ENCODE measurements at places on chromosomes 4 and X.

DNA sequence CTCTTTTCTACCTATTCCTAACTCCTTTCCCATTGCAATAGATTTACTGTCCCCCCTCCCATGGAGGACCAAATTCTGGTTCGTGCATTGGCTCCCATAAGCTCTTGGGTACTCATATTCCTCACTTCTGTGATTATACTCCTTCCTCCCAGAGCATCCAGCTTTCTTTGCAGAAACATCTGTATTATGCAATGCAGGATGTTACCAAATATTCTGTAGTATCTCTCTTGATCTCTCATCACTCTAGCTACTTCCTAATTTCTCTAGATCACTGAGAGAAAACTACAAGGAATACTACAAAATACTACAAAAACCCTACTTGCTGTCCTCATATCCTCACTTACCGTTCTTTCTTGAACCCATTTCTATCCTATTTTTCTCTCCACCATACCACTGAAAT, 395.9 kb upstream of the HS3ST1 start:
- DNase-seq, result no peak

- DNase-seq, result no peak
Observed at GRCh38 chr4:38534344-38535045, 129.5 kb upstream of the KLF3 start.

GRCh38 chrX:110008011-110008635, 5.2 kb downstream of the TMEM164 start:
- DNase-seq, result no peak

- no peak for DNase-seq
Observed at GRCh38 chr4:138952411-138952810, 63.2 kb upstream of the NOCT start.

- no peak for DNase-seq
Observed at GRCh38 chr4:27506401-27506800, 645.8 kb downstream of the STIM2 start.

DNA sequence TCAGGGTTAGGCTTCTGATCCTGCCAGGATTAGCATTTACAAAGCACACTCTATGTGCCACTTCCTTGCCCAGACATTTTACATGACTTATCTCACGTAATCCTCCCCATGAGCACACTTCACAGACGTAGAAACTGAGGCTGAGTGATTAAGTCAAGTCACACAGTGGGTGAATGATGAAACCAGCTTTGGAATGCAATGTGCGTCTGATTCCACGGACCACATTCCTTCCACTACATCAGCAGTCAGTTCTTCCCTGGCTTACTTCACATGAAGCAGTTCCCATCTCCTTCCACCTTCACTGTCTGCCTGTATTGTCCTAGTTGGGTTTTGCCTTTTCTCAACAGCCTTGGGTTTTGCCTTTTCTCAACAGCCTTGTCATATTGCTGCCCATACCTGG, 134.3 kb upstream of the PPARGC1A start:
- no peak for DNase-seq

DNA sequence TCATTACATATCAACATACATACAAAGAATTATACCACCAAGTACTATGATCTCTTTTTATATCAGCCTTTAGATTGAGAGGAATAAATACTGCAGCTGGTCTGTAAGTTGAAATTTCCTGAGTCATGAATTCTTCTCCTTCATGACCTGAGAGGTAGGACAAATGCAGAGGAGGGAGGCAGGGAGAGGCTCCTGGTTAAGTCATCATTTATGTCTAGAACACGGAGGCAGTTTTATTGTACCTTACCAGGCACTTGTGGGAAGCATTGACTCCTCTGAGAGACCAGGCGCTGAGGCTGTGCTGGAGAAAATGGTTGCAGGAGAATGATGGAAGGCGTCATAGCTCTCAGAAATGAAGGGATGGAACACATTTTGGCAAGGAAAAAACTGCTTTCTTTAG, 12.5 kb upstream of the CASK start:
- no peak for DNase-seq

- no peak for DNase-seq
Observed at GRCh38 chr4:185582651-185583400, 47.5 kb upstream of the PDLIM3 start.

- DNase-seq, result no peak
Observed at GRCh38 chr4:123363729-123364128, 32.9 kb upstream of the SPRY1 start.

- no peak for DNase-seq
Observed at GRCh38 chr4:137980641-137981040, 261.5 kb downstream of the SLC7A11 start.

DNA sequence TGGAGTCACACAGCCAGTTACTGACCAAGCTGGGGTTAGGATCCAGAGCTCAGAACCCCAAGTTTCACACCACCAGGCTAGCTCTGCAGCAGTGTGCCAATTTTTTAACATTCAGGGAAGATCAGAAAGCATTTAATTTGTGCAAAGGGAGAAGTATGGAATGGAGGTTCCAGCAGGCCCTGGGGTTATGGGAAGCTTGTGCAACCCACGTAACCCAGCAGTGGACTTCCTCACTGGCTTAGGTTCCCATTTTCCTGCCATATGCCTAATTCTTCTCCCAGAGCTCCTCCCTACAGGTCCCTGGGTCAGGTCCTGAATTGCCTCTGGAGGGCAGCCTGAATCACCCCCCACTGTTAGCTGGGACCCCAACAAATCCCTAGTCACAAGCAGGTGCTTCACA, 14.0 kb downstream of the APLN start:
- DNase-seq, result no peak

DNA sequence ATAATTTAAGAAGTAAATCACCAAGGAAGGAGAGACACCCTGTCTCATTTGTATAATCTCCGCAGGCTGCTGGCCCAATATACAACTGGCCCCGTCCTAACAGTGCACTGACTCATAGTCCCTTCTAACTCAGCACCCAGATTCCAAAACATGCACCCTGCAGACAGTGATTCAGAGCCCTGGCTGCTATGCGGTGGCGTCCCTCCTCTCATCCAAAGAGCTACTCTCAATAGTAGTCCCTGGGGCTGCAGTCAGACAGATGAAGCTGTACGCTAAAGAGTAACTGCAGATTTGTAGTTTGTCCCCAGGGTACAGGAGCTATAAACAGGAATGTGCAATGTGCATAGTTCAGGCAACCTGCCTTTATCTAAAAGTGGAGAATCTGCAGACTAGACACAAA, 23.0 kb downstream of the GABRA3 start:
- DNase-seq, result no peak

DNA sequence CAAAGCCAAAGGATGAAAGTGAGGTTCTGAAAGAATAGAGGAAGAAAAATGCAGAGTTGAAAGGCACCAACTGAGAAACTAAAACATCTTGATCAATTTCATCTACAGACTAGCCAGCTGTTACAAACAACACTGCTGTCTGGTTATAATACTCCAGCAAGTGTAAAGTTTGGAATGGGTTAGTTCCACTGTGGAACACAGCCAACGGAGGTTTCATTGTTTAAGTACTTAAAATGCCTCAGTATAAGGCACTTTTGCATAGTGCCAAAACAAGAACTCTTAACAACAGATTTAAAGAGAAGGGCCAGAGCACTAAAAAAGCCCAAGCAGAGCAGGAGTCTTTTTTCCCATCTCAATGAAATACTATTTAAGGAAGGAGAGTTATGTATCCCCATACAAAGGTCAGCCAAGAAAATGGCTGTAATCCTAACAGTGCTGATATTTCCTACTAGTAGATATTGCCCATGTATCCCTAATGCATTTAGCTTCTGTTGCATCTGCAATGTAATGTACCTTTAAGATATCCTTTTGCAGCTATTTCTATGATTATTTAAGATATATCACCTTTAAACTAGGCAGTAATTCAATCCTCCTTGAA, 16.5 kb downstream of the ACSL4 start:
- DNase-seq, result no peak

- no peak for DNase-seq
Observed at GRCh38 chr4:98570151-98570797, 88.1 kb downstream of the TSPAN5 start.

GRCh38 chrX:131301155-131301554, 12.0 kb upstream of the IGSF1 start:
- no peak for DNase-seq

DNA sequence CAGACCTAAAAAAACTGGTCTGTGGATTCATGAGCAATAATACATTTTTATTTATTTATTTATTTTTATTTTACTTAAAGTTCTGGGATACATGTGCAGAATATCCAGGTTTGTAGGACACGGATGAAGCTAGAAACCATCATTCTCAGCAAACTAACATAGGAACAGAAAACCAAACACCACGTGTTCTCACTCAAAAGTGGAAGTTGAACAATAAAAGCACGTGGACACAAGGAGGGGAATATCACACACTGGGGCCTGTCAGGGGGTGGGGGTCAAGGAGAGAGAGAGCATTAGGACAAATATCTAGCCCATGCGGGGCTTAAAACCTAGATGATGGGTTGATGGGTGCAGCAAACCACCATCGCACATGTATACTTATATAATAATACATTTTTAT, 705.9 kb downstream of the RAB28 start:
- DNase-seq, result no peak

GRCh38 chr4:74546057-74546456, 101.1 kb downstream of the AREG start:
- DNase-seq, result no peak

DNA sequence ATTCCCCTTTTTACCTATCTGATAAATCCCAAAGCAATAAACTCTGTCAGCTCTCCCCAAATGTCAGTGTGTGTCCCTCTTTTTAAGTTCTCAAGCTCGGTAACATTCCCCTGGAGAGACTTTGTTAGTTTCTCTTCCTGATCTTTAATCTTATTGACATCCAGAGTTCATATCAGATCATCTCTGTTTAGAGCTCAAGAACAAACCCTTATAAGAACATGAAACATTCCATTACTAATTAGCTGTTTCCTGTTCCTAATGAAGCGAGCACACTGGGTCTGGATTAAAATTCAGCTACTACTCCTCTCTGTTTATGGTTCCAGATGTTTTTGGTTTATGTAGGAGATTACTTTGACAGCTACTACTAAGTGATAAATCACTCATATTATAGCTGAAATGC, 681.5 kb downstream of the DACH2 start:
- DNase-seq, result no peak

GRCh38 chr4:148778980-148779675, 336.9 kb upstream of the NR3C2 start:
- DNase-seq, result no peak

GRCh38 chrX:54325077-54325476, 32.8 kb downstream of the WNK3 start:
- DNase-seq, result no peak

GRCh38 chr4:90542216-90542615, 415.0 kb downstream of the CCSER1 start:
- no peak for DNase-seq

GRCh38 chr4:41213625-41214135, 662 bp downstream of the APBB2 start:
- no peak for DNase-seq

DNA sequence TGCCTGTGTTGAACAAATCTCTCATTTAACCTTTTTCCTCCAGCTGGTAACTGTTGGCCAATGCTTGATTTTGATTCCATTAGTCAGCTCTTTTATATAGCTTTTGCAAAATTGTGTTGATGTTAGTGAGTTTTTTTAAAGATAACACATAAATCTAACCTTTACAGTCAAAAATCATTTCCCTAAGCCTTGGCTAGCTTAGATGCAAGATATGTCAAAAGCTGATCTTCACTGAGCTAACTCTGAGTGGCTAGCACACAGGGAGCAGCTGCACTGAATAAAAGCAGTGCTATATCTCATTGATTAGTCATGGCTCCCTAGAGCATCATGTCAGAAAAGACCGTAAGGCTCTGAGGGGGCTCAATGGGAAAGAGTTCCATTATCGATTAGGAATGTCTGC, 78.7 kb downstream of the PPARGC1A start:
- DNase-seq, result no peak

- DNase-seq, result no peak
Observed at GRCh38 chr4:185280608-185281007, 71.2 kb downstream of the SNX25 start.

- DNase-seq, result no peak
Observed at GRCh38 chr4:167722487-167722808, 369.9 kb upstream of the ANXA10 start.

- DNase-seq, result no peak
Observed at GRCh38 chr4:32199639-32200038, 1479.5 kb downstream of the PCDH7 start.

DNA sequence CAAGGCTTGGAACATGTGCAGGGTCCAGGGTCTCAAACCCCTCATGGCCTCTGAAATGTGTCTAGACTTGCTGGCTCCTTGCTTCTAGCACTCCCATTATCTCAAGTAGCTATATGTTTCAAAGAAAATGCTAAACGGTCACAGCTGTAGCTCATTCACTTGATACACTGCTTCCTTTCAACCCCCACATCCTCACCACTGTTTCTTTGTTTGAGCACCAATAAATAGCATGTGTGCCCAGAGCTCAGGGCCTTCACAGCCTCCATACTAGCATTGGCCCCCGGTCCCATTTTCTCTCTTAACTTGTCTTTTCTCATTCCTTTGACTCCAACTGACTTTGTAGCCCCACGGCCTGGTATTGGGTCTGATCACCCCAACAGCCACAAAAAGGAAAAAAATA, 801.8 kb downstream of the STIM2 start:
- no peak for DNase-seq

DNA sequence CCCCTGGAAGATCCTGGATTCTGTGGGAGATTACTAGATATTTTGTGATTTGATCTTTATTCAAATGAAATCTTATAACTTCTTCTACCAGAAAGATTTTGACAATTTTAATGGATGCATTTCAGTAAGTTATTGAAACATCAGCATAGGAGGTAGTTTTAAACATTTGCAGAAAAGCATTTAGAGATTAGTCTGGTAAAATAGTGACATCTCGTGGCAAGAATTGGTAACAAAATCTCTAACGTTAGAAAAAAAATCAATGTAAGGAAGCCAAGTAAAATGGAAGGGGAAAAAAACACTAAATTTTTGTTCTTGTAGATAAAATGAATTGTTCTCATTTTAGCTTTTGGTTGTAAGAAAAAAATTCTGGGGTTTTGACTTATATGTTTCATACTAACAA, 73.3 kb downstream of the TASL start:
- no peak for DNase-seq

- no peak for DNase-seq
Observed at GRCh38 chr4:144267084-144267483, 126.6 kb upstream of the GYPA start.

DNA sequence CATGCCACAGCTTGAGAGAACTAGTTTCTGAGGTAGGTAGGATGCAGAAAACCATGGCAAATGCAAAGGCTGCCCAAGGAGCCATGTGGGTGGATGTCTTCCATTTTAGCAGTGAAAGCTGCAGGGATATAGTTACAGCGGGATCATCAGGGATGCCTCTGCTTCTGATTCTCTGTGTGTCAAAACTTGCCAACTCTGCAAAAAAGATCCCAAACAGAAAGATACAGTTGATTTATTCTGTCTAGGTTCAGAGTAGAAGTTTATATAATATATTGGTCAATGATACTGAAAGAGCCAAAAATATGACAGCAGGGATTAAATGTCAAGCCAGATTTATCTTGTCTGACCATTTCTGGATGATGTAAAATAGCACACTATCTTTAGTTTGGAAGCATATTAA, 42.4 kb upstream of the SFRP2 start:
- DNase-seq, result no peak

GRCh38 chr4:5137927-5138326, 86.6 kb downstream of the STK32B start:
- no peak for DNase-seq

Data from CD4-positive, alpha-beta T cell treated with Interleukin-15 for 1 hour (primary cell).